Stimulated activated effector memory CD8-positive, alpha-beta T cell treated with anti-CD3 and anti-CD28 coated beads, Interleukin-12 subunit alpha, Interleukin-12 subunit beta, amount 100 ng/mL, for 72 hours (primary cell): ENCODE measurements at places on chromosomes 12 and 14.

DNA sequence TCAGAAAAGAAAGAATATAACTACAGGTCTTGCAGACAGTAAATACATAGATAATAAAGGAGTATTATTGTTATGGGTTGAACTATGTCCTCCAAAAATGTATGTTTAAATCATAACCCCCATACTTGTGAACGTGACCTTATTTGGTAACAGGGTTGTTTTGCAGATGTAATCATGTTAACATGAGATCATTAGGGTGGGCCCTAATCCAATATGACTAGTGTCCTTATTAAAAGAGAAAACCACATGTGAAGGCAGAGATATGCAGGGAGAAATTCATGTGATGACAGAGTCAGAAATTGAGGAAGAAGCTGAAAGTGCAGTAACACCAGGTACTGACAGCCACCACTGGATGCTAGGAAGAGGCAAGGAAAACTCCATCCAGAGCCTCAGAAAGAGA lies 29.0 kb downstream of the MAGOHB start:
- DNase-seq: no peak

DNA sequence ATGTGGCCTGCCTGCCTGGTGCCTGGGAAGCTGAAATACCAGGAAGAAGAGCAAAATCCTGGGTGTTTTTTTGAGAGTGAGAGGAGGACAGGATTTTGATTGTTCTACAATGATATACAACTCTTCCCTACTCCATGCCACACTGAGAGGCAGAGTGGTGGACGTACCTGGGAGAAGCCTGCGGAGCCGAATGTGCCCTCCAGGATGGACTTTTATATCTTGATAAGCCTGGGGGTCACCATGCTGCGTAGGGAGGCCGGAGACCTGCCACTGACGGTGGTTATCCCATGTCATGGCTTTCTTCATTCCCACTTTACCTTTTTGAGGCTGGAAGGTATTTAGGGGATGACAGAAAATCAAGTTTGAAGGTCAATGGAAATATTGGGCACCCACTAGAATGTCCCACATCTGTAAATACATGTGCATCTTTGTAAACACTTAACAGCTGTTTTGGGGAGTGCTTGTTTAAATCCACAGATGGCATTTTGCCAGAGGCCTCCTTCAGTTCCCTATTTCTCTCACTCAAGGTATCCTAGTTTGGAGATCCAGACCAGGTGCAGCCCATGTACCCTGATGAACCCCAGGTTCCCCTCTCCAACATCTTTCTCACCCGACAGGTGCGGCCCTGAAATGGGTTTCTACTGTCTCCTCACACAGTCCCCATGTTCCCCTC lies 1.1 kb upstream of the GLT1D1 start:
- DNase-seq: no peak

DNA sequence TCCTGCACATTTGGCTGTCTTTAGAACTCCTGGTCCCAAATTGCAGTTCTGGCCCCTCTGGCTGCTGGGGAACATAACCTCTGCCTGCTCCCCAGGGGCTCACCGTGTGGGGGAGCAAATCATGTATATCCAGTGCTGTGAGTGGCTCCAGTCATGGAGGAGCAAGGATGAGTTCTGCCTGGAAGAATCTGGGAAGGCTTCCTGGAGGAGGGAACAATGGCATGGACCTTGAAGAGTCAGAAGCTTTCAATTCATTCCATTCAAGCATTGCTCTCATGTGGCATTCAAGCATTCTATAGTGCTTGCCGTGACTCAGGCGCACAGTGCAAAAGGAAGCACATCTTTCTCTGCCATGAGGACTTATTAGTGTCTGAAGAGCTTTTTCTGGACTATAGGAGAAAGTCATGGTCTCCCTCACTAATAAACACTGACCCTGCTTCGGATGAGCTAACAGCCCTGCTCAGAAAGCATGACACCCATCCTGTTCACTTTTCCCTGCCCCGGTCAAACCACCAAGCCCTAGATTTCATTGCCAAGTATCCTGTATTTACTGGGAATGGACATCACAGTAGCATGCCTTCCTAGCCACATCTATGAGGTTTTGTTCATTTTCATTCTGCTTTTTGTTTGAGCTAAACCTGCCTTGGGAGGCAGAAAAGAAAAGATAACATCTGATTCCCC lies 3.5 kb downstream of the IFI27 start:
- DNase-seq: no peak

GRCh38 chr14:95500772-95501401 lies 15.6 kb downstream of the SYNE3 start:
- DNase-seq: no peak

GRCh38 chr12:115543269-115543668 lies 734.2 kb downstream of the MED13L start:
- DNase-seq: no peak

GRCh38 chr14:102033241-102033640 lies 53.6 kb downstream of the HSP90AA1 start:
- DNase-seq: no peak

DNA sequence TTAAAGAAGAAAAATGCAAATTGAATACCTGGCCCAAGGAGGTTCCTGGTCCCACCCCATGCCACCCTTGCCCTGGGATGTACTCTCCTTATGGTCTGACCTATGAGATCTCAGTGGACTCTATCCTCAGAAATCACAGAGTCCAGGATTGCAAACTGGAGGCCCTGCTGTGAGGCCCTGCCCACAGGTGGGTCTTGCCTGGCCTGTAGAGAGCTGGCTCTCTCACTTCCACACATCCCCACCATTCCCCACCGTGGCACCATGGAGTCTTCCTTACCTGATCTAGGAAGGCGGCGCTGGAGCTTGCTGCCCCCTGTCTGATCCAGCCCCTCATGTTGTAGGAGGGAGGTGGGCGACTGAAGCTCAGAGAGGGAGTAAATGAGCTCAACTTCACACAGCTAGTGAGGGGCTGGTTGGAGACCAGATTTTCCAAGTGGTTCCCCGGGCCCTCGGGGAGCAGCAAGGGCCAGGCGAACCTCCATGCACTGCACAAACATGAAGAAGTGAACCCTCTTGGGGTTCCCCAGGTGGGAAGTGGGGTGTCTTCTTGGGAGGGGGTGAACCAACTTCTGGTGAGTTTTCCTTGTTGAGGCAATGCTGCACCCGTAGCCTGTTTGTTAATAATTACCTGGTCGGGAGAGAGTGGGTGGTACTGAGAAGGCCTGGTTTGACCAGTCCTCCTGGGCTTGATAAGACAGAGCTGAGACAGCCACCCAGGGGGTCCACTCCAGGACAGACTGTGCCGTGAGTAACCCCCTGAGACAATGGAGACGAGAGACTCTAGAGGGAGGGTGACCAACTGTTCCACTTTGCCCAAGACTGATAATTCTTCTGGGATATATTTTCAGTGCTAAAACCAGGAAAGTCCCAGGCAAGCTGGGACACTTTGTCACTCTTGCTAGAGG lies at the start of gene SERPINA4:
Gene SERPINA4 (plus strand): TSS at position 692 of the 905 bp plus-strand sequence. CDS start 2,041 bp downstream, outside the sequence.
- no peak for DNase-seq

DNA sequence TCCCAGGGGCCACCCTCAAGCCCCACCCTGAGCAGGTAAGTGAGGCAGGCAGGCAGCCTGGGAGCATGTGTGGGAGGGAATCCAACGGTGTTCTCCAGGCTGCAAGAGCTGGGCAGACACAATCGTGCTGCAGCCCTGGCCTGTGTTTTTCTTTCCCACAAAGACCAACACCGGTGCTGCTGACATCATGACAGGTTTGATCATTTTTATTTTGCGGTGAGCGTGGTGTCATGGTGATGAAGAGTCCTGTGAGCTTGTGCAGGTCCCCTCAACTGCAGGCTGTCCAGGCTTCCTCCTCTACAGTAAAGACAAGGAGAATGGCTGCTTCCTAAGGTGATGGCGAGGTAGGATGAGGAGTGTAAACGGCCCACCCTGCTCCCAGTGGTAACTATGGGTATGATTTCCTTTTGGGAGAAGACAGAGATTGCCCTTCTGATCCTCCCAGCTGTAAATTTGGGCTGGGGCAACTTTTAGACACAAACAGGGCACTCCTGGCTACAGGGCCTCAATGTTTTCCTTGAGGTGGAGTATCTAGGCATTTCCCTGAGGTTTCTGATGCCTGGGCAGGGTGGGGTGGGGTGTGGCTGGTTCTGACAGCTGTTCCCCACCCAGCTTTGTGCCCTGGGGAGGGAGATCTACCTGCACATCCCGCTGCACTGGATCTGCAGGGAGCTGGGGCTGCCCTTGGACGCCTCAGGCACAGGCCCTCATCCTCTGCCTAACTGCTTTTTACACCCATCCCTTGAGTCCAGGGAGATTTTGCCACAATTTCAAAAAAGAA lies 109.1 kb downstream of the VCPKMT start:
- no peak for DNase-seq

GRCh38 chr12:58521796-58522195 lies 398.5 kb downstream of the LRIG3 start:
- DNase-seq: no peak

GRCh38 chr12:105843986-105844760 lies 294.6 kb downstream of the NUAK1 start:
- DNase-seq: no peak

GRCh38 chr14:55921511-55921910 lies 196.7 kb upstream of the PELI2 start:
- no peak for DNase-seq

DNA sequence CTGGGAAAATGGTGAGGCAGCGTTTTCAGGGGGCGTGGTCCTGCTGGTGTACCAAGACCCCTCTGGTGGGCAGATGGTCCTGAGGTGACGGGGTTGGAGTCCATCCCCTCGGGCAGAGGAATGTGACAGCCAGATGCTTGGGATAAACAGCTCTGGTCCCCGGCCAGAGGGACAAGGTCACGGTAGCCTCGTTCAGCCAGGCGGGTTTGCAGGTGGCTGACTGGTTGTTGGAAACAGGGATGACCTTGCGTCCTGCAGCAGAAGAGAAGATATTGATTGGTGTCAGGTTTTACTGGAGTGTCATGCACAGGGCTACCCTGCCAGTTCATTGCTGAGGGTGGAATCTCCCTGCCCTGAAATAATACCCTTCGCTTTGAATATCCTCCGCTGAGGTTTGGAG lies 43.3 kb downstream of the SLC24A4 start:
- DNase-seq: no peak

DNA sequence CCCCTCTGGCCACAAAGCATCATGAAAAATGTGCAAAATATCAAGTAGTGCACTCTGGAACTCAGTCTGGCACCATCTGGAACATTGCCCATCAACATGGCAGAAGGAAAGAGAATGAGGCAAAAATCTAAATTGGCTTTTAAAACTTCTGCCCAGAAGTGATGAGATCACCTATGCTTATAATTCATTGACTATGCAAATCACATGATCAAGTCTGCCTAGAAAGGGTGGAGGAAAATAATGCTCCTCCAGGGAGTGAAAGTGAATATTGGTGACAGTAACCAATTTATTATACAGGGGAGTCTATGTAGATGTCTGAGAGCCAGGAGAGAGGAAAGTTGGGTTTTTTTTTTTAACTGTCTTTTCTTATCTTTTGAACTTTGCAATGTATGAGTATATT lies 73.3 kb upstream of the HIF1A start:
- DNase-seq: no peak

- no peak for DNase-seq
These were observed 167.3 kb downstream of the ZFP36L1 start for GRCh38 chr14:68625366-68626090.

DNA sequence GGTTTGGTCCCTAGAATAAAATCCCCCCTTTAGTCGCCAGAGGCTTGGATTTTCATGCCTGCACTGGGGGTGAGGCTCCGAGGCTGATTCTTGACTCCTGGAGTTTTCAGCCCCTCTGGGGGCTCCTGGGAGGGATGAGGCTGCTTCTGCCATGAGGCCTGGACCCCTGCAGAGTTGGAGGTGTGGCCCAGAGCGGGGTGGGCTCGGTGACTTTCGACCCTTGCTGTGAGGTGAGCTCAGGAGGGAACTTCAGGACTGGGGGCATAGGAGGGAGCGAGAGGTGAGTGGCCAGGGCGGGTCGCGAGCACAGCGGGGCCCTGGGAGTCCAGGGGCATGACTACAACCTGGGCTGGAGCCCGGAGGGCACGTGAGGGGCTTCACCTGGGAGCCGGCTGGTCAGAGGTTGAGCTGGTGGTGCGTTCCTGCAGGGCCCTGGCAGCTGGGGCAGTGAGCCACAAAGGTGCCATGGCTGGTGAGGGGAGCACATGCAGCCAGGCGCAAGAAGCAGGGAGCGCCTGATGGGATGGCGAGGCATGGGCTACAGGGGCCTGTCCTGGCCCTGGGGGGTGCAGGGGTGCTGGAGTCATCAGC lies 168.2 kb downstream of the KIF26A start:
- DNase-seq: no peak

GRCh38 chr14:106842687-106843086 lies 1316.3 kb downstream of the TMEM121 start:
- DNase-seq: no peak

DNA sequence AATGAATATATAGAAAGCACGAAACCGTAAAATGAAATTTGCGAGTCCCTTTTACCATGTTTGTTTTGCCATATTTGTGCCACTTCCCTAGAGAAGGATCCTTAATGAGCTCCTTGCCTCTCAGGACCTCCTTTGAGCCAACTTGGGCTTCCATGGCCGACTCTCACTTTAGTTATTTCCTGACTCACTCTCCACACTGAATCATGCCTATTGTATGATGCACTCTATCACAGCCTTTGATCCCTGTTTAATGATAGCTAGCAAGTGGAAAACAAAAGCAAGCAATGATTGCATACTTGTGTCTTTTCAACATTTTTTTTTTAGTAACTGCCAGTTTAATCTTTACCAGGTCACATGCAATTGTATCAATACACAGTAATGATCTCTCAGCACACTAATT lies 153.2 kb downstream of the CCER1 start:
- no peak for DNase-seq

DNA sequence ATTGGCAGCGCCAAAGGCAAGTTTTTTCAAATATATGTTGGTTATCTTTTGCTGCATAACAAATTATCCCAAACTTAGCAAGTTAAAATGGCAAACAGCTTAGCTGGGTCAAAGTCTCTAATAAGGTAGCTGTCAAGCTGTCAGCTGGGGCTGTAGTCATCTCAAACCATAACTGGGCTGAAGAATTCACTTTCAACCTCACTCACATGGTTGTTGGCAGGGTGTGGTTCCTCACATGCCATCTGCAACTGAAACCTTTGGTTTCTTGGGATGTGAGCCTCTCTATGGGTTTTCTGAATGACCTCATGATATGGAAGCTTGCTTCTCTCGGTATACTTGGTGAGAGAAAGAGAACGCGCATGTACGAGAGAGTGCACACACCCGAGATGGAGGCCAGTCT lies 125.4 kb downstream of the LRIG3 start:
- no peak for DNase-seq

DNA sequence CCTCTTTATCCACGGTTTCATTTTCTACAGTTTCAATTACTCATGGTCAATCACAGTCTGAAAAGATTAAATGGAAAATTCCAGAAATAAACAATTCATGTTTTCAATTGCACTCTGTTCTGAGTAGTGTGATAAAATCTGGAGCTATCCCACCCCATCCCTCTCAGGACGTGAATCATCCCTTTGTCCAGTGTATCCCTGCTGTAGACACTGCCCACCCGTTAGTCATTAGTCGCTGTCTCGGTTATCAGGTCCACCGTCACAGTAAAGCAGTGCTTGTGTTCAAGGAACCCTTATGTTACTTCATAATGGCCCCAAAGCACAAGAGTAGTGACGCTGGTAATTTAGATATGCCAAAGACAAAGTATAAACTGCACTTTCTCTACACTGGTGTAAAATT lies 141.0 kb upstream of the LMNTD1 start:
- no peak for DNase-seq

- no peak for DNase-seq
These were observed 189.7 kb downstream of the FSCB start for GRCh38 chr14:44317441-44317746.
